ENCODE measurements at places on chromosomes 3 and 15.

DNA sequence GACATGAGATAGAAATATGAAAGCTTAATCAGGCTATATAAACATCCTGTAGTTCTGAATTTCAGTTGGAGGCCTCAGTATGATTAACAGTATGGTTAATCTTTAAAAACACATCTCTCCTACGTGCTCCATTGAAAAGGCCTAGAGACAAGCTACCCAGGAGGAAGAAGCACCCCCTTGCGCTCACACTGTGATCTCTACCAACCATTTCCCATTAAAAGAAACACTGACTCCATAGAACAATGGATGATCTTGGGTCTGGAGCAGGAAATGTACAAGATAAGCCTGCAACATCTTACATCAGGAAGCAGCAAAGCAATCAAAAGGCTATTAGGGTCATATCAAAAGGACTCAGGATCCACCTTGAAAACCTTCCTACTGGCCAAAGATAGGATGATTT lies 3.4 kb upstream of the EOGT start:
- DNase-seq, result no peak

GRCh38 chr3:184914628-184915027 lies 102.7 kb downstream of the VPS8 start:
- no peak for DNase-seq

DNA sequence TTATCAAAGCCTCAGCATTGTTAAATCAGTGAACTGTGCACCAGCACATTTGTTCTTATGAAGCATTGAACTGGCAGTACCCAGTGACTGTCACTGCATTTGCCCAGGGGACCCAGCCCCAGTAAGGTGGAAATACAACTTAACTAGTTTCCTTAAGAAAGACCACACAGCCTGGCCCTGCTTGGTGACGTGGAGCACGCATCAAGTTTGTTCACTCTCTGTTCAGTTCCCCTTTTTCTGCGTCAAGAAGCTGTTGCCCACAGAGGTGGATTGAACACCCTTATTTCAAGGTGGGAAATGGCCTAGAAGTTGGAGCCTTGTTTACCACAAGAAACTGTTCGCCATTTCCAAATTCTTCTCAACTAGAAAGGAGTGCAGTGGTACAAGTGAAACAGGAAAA lies 69.9 kb upstream of the AGBL1 start:
- DNase-seq, result no peak

- DNase-seq, result no peak
Measured at GRCh38 chr3:194816748-194817591, 131.3 kb downstream of the FAM43A start.

DNA sequence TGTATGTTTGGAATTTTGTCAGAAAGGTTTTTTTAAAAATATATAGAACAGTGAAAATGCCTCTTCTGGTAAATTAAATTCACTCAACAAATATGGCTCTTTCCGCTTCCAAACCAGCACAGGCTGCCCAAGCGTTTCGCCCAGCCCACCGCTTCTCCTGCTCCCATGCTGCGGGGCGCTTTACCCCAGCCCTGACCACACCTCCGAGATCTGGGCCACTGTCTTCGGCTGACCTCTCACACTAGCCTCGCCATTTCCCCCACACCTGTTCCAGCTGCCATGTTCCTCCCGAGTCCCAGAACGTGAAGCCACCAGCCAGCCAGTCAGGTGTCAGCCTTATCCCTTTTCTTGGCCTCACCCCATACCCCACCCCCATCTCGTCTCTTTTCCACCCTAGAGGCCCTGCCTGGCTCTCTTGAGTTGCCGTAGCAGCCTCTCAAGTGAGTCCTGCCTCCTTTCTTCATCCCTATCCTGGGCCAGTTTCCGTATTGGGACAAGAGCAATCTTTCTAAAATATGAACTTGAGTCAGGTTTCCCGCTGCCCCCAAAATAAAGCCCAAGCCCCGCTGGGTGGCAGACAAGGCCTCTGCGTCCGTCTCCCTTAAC lies 46.5 kb downstream of the SLC12A8 start:
- no peak for DNase-seq

- no peak for DNase-seq
Measured at GRCh38 chr15:57859130-57859685, 152.7 kb downstream of the POLR2M start.

DNA sequence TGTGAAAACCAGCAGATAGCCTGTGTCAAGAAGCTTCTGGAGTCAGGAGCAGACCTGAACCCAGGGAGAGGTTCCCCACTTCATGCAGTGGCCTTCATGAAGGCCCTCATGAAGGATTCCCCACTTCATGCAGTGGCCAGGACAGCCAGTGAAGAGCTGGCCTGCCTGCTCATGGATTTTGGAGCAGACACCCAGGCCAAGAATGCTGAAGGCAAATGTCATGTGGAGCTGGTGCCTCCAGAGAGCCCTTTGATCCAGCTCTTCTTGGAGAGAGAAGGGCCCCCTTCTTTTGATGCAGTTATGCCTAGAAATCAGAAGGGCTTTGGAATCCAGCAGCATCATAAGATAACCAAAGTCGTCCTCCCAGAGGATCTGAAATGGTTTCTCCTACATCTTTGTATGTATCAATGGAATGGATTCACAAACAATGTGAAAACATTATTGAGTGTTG lies 103.9 kb upstream of the CHD2 start:
- no peak for DNase-seq

DNA sequence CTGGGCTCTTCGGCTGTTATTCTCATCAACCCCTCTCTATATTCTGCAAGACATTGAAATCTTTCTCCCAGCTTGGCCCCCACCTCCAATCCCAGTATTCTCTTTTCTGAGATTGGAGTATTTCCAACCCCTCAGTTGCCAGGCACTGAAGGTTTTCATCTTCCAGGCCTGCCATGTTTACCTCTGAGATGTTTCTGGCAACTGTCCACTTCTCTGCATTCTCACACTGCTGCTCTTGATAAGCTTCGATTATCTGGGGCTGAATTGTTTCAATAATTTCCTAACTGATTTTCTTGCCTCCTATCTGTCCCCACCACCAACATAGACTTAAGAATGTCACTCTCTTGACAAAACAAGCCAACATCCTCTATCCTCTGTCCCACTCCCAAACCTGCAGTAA lies 1.4 kb upstream of the GPR156 start:
- DNase-seq, result no peak

GRCh38 chr3:153245661-153246060 lies 83.6 kb downstream of the RAP2B start:
- DNase-seq, result no peak

GRCh38 chr15:89408372-89409183 lies 74.0 kb upstream of the POLG start:
- DNase-seq, result peak; percentile 26

DNA sequence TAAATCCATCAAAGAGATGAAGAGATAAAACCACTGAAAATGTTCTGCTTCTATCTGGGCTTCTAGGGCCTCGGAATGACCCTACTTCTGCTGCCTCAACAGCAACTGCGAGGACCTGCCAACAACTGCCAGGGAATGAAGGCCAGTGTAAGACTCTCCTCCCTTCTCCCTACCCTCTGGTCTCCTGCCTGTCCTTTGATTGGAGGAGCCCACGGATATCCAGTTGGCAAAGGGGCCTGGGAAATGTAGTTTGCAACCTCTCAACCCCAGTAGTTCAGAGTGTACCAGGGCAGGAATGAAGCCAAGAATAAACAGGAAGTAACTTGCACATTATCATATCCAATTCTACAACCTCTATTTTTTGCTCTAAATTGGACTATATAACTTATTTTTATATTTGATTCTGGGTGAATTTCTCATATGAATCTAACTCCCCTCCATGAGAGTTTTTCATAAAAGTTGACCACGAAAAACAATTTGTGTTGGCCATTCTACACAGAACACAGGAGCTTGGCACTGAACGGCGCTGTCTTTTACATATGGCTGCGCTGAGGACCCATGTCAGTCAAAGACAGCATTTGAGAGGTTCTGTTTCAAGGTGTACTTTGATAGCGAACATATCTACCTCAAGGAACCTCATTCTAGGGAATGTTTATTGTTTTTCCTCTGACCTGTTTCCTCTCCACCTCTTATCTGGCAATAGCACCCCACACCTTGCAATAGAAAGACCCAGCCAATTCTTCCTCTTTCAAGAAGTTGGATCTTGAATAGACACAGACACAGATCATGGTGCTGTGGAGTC lies 91.1 kb upstream of the RNF7 start:
- peak; percentile 67 for DNase-seq

- DNase-seq, result peak; percentile 6
Measured at GRCh38 chr15:44468709-44469385, 41.4 kb downstream of the CTDSPL2 start.

DNA sequence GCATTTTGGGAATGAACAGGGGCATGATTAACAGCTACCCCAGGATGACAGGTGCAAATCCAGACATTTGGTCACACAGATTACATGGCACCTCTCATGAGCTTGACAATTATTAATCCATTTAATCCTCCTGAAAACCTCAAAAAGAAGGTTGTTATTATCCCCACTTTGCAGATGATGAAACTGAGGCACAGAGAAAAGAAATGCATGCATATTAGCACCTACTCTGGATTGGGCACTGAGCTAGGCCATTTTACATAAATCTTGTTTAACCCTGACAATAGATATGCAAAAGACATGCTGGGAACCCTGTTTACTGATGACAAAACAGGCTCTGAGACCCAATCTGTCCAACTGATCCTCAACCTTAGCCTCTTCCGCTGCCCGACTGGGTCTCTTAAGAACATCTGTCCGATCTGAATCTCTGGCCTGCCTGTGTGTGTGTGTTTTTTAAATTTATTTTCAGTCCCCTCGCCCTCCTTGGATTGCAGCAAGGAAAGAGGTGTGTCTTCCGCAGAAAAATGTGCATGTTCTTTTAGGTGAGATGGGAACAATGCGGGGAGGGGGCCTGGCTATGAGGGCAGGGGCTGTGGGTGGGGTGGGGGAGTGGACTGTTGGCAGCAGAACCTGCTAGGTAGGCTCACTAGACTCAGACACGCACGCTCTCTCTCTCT lies 162.5 kb downstream of the WNT7A start:
- no peak for DNase-seq

DNA sequence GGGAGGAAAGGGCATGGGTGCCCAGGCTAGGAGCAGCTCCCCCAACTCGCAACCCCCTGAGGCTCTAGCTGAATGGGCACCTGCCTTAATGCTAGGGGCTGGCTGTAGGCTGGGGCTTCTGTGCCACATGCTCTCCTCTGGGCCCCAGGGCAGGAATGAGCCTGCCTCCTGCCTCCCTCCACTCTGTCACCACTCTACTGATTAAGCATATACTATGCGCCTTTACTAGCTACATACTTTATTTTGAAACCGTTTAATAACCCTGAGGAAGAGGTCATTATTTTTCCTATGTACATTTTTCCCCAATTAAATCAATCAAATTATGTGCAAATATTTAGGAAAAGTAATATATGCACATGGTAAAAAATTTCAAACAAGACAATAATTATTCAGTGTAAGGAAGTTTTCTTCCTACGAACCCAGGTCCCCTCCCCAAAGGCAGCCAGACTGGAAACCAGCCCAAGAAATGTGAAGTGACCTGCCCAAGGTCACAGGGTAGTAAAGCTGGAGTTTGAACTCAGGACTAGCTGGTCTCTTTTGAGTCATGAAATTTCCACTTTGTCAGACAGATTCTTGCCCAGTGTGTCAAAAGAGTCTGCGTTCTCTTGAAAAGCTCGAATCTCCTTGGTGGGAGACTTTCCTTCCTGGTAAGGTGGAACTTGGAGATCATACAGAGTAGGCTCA lies 122.5 kb downstream of the DNAJB8 start:
- no peak for DNase-seq

DNA sequence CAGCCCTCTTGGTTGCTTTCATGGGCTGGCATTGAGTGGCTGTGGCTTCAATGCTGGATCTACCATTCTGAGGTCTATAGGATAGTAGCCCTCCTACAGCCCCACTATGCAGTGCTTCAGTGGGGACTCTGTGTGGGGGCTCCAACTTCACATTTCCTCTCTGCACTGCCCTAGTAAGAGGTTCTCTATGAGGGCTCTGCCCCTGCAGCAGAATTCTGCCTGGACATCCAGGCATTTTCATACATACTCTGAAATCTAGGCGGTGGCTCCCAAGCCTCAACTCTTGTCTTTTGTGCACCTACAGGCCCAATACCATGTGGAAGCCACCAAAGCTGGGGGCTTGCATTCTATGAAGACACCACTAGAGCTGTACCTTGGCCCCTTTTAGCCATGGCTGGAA lies 195.8 kb downstream of the IGSF11 start:
- DNase-seq, result no peak

- peak; percentile 31 for DNase-seq
Measured at GRCh38 chr3:16441371-16441875, 72.1 kb downstream of the RFTN1 start.

GRCh38 chr3:52851348-52851747 lies 16.5 kb upstream of the MUSTN1 start:
- peak; percentile 63 for DNase-seq

- DNase-seq, result peak; percentile 21
Measured at GRCh38 chr15:38085931-38086568, 151.6 kb downstream of the TMCO5A start.

GRCh38 chr3:120364821-120365220 lies 15.7 kb upstream of the LRRC58 start:
- peak; percentile 61 for DNase-seq

- DNase-seq, result peak; percentile 76
Measured at GRCh38 chr3:39644176-39644575, 165.2 kb upstream of the MYRIP start.

GRCh38 chr3:94645790-94646189 lies 582.9 kb downstream of the NSUN3 start:
- no peak for DNase-seq

DNA sequence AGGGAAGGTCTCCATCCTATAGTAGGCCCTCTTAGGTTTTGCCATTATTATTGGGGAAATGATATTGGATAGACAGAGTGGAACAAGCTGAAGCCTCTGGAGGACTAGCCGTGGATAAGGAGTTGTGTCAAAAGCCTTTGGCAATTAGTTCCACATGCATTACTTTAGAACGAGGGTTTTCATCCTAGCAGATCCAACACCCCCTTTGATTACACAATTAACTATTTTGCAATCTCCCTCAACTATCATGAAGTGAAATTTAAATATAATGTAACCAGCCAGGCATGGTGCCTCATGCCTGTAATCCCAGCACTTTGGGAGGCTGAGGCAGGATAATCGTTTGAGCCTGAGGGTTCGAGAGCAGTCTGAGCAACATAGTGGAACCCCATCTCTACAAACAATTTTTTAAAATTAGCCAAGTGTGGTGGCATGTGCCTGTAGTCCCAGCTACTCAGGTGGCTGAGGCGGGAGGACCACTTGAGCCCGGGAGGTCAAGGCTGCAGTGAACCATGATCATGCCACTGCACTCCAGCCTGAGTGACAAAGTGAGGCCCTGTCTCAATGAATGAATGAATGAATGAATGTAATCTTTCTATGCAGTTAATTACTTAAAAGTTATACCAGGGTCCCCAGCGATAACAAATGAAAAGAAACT lies 56.8 kb downstream of the PXYLP1 start:
- DNase-seq, result no peak

GRCh38 chr3:29991198-29991597 lies 615.2 kb upstream of the TGFBR2 start:
- DNase-seq, result no peak

All from AG08395 (cell line).